Immature natural killer cell (primary cell): ENCODE measurements at places on chromosomes 12 and 14.

DNA sequence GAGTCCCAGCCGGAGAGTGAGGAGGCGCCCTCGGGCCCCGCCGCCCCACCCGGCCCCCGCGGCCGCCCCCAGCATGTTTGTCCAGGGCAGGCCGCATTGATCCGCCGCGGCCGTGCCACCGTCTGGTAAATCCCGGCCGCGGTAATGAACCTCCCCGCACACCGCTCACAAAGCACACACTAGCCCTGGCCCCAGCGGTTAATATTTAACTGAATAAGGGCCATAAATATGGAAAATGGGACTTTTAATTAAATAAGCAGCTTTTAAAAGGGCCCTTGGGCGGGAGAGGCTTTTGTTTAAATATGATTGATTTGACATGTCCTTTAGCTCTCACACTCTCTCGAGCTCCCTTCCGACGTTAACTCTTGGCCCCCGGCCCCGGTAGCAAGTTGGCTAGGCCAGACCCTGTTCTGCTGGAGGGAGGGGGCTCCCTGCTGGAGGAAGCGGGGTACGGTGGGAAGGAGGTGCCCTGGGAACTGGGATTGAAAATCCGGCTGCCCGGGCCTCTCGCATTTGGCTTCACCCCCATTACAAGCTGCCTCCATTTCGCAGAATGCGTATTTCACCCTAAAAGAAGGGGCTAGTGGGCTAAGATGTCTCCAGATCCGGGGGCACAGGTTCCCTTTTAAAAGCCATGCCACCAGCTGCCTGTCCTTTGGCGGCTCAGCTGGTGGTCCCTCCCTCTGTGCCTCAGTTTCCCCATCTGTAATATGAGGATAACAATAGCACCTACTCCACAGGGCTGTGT, 199.8 kb downstream of the RBM19 start:
- no peak for DNase-seq

DNA sequence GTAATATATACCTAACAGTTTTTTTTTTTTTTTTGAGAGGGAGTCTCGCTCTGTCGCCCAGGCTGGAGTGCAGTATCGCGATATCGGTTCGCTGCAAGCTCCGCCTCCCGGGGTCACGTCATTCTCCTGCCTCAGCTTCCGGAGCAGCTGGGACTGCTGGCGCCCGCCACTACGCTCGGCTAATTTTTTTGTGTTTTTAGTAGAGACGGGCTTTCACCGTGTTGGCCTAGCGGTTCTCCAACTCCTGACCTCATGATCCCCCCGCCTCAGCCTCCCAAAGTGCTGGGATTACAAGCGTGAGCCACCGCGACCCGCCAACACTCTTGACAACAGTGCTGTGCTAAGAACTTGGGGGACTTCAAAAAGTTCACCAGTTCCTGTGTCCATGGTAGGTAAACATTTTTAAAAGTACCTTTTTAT, 63.5 kb downstream of the FOXG1 start:
- no peak for DNase-seq

- no peak for DNase-seq
These were observed 1304.7 kb upstream of the FLRT2 start for GRCh38 chr14:84225268-84225667.

DNA sequence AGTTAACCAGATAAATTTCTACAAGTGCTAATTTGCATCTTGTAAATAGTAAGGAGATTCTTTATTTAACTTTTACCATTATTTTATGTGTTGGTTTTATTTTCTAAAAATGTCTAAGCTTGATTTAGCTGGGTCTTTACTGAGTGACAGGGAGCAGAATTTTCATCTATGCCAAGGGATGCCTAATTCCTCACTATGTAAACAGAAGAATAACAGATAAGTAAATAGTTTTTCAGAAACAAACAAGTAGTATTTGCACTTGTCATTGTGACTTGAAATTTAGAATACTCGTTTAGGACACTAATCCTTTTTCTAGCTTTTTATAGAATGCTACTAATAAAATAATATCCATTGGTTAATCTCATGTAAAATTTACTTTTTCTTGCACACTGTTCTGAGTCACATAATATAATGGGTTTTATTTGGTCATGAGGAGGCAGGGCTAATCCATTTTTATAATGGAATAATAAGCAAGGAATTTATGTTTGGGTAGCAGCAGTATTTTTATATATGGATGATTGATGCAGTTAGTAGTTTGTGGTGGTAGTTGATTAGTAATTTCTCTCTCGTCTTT, 746.5 kb downstream of the SLC6A15 start:
- DNase-seq: no peak

GRCh38 chr14:105468621-105469241, 5.9 kb upstream of the CRIP2 start:
- no peak for DNase-seq

GRCh38 chr12:65568517-65568916, 255.8 kb upstream of the HMGA2 start:
- DNase-seq: no peak

DNA sequence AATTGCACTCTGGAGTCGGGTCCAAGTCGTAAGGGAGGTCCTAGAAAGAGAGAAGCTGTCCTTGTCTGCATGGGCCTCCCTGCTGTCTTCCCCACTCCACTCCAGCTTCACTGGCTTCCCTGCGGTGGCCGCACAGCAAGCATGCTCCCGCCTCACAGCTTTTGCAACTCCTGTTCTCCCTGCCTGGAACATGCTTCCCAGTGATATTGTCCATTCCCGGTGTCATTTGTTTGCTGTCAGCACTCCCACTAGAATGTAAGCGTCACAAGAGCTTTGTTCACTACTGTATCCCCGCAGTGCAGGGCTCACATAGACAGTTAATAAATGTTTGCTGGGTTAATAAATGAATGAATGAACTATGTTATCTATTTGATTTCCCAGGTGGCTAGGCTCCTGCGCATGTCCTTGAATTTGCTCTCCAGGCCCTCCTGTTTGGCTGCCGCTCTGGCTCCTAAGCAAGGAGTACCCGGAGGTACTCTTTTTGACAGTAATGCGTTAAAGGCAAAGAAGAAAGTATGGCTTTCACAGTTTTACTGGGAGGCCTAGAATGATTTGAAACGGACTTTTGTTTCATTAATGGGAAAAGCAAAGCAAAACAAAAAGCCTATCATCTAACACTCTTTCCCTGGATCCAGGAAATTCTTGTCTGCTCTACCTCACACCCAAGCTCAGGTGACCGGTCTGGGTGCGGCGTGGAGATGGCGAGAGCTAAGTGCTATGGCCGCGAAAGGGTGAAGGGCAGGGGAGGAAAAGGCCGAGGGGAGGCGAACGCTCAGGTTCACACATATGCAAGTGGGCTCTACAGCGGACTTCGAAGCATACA, 6.2 kb upstream of the SLC7A7 start:
- no peak for DNase-seq

- no peak for DNase-seq
These were observed 44.4 kb downstream of the DYRK2 start for GRCh38 chr12:67692966-67693365.

DNA sequence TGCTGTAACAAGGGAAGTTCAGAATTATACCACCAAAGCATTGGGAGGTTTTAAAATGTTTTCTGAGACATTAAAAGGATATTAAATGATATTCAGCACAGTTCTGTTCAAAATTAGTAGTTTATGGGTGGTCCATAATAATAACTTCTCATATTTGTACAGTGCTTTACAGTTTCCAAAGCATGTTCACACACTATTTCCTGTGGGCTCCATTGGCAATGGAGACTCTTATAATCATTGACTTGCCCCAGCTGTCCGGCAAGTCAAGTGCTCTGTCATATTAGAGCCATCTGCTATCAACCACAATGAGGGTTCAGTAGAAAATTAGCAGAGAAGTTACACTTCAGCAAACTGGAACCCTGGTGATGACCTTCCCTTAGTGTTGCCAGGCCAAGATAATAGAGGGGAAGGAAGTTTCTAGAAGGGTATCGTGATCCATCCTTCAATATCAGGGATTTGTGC, 526.6 kb upstream of the CCDC196 start:
- DNase-seq: no peak

DNA sequence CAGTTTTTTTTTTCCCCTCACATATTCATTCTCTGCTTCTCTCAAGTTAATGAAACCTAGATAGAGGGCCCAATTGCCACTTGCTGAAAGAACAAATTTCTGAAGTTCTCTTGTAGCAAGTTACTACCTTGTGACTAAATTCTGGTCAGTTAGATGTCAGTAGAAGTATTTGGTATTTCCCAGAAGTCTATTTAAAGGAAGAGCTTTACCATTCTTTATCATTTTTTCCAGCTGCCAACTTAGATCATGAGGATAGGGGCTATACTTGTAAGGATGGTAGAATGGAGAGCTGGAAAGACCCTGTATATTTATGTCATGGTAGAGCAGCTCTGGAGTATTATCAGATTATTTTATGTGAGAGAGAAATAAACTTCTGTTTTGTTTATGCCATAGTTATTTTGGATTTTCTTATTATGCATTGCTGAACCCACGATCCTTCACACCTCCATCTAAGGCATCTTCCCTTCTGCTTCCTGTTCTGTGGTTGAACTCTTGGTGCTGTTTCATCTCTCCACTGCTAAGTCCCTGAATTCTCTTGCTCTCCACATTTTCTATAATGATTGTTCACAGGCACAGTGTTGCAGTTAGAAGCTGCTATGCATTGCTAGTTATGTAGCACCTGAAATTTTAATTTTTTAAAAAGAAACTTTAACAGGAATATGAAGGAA, 25.9 kb downstream of the FUT8 start:
- DNase-seq: no peak

DNA sequence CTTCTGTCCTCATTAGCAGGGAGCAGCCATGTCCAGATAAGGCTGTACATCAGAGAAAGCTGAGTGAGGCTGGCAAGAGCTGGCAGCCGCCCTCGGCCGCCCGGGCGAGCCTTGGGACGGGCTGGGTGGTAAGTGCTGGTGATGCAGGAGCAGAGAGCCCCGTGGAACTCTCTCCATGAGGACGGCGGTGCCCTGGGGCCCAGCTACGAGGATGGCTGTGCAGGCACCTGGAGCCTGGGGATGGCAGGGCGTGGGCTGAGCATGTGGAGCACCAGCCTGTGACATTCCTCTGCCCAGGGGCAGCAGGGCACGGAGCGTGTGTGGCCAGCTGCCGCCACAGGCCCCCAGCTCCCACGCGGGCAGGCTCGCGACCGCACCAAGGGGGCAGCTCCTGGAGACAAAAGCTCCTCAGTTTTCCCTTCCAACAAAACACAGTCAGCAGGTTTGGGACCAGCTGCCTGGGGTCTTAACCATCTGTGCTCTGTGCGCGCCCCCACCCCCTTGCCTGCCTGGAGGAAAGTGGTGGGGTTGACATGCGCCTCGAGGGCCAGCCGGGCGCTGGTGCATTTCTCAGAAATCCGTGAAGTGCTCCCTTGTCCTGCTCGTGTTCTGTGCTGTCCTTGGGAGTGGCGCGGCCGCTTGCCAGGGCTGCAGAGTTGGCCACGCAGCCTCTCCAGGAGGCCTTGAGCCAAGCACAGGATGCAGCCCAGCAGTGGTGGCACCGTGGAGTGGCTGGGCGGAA, 21.4 kb downstream of the PACS2 start:
- no peak for DNase-seq

DNA sequence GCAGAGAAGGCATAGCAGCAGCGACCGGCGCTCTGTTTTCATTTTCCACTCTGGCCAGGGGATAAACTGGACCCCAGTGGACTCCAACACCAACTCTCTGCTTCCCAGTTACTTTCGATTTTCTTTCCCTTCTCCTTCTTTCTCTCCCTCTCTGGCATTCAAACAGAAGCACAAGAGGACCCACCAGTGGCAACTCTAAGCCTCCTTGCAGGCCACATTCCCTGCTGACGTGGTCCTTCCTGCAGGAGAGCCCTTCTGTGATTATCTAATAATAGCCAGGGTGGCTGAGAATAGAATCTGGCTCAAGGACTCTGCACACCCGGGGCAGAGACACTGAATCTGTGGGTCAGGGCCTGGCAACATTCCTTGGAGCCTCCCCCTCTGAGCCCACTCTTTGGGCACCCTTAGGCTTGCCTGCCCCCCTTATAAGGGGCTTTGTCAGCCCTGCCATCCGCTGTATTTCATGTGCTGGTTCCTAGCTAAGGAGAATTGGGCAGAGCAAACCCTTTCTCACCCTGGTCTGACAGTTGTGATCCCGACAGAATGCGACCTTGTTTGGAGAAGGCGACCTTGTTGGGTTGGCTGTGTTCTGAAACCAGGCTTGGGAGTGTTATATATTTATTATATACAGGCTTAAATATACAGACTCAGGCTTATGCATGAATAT, 8.2 kb upstream of the HOXC6 start:
- DNase-seq: no peak

GRCh38 chr14:74962493-74962892, 7.1 kb upstream of the PGF start:
- no peak for DNase-seq

GRCh38 chr12:112894128-112894527, 12.6 kb upstream of the OAS1 start:
- DNase-seq: no peak

DNA sequence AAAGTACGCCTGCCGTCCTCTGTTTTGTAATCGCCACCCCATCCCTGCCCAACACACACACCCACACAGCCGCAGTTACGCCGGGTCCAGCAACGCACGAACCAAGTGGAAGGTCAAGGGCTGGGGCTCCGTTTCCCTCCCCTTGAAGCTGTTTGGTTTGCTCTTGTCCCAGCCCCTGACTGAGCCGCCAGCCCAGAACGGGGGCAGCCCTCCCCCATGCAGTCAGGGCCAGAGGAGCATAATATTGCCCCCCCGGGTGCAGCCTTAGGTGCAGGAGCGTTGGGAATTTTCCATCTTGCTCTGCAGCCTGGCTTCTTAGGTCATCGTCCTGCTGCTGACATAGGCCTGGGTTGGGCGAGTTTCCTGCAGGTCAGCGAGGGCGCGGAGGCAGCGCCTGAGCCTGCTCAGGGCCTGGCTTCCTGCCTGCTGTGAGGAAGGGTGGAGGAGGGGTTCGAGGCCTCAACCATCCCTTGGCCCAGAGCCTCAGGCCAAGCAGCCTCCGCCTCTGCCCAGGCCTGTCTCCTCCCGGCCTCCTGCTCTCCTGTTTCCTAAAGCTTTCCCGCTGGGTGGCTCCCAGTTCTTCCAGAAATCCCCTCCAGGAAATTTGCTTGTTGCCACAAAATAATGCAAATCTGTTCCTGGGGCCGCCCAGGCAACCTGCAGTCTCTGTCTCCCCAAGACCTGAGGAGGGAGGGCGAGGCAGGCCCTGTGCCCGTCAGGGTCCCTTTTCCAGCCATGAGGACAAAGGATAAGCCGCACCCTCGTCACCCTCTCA, 44.5 kb downstream of the PSMA6 start:
- DNase-seq: peak; percentile 32

GRCh38 chr12:75058228-75058627, 151.4 kb downstream of the KCNC2 start:
- no peak for DNase-seq
